ENCODE measurements at places on chromosomes 5 and 9.

GRCh38 chr5:106875591-106876297 is 795.0 kb downstream of the EFNA5 start:
- DNase-seq: peak; percentile 40

DNA sequence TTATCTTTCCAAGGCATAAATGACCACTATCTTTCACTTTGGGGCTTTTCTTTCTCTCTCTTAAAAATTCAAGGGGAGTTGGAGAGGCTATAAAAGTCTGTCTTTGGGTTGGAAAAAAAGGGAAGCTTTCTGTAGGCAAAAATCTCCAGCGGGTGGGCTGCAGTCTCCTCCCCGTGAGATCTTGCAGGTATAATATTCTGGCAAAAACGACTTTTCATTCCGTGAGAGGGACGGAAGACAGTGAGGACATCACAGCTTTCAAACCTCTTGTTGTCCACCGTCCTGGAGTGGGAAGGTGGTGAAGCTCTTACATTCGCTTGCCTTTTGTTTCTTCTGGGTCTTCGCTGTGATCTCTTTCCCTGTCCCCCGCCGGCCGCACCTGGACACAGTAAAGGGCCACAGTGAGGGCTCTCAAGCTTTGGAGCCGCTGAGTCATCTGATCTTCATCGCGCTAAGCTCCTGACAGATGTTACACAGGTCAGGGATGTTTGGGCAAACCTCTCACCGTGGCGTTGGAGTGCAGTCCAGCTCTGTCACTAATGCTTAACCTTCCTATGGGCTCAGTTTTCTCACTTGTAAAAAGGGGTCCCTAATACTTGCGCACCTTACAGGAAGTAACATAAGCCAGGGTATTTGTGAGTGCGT is 61.9 kb upstream of the MEGF10 start:
- DNase-seq: no peak

DNA sequence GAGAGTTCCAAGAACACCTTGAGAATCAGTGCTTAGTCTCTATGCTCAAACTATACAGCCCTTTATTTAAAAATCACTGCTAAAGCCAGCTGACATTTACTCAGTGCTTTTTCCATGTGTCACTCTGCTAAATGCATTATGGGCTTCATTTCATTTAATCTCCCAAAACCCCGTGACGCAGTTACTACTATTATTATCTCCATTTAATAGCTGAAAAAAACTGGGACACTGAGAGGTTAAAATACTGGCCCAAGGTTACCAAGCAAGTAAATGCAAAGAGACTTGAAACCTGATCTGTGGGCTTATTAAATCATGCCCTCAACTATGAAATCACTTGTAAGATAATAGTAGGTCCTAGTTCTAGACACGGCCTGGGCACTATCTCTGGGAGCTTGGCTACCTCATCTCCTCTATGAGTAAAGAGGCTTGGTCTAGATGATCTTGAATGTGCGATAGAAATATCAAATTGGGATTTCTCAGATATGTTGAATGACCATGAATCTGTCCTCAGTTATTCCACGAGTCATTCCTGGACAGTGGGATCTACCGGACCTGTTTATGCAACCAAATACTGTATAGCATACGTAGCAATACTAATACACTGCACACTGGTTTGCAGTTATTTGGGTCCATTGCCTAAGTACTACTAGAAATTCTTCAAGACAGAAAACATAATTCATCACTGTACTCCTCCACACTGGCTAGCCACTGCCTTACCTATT is 32.3 kb downstream of the MARCHF11 start:
- DNase-seq: no peak

DNA sequence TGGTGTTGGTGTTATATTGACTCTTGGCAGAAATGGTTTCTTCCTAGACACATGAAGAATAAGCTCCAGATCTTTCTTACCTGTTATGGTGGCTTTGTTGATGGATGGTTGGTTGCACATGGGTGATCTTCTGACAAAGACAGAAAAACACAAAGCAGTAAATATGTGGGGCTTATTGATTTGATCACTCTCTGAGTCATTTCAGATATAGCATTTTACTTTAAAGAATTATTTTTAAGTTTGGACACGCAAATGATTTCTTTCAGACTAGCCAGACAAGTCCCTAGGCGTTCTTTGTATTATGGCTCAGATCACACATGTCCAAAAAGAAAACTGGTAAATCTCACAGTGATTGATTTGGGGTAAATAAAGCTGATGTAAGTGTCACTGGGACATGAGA is 597.6 kb downstream of the RAB3C start:
- DNase-seq: no peak

GRCh38 chr9:14981291-14981950 is 71.2 kb upstream of the FREM1 start:
- DNase-seq: no peak

DNA sequence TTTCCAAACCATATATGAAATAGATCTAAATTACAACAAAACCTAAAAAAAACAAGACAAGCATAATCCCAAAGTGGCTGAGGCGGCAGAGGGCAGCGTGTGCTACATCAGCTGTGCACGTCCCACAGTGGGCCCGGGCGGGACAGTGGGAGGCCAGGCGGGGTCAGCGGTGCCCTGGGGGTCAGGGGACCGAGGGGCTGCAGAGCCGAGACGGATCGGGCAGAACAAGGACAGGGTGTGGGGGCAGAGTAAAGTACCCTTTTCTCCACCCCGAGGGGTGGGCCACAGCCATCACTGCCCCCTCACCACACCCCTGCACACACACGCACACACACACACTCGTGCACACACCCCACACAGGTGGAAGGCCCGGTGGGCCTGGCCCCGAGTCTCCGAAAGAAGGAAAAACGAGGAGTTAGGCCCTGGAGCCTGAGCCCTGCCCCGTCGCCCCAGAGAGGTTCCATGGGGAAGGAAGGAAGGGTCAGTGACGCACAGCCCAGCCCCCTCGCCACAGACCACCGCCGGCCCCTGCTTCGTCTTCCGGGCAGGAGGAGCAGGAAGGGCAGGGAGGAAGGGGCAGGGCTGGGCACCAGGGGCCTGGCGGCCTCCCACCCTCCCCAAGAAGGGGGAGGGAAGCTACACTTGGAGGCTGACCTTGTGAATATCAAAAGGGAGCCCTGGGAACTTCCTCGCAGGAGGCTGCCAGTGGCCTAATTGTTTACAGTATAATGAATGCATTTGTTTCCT is 49.6 kb upstream of the UBAC1 start:
- DNase-seq: no peak
